NCI-H345 (cell line): ENCODE measurements at places on chromosomes 16 and 17.

GRCh38 chr16:79543219-79543618 is 57.3 kb downstream of the MAF start:
- no peak for DNase-seq

- DNase-seq = peak; percentile 91
Measured at GRCh38 chr16:30628628-30629540, 18.7 kb upstream of the ZNF689 start.

GRCh38 chr17:76524598-76525512 is 12.7 kb downstream of the CYGB start:
- DNase-seq = no peak

DNA sequence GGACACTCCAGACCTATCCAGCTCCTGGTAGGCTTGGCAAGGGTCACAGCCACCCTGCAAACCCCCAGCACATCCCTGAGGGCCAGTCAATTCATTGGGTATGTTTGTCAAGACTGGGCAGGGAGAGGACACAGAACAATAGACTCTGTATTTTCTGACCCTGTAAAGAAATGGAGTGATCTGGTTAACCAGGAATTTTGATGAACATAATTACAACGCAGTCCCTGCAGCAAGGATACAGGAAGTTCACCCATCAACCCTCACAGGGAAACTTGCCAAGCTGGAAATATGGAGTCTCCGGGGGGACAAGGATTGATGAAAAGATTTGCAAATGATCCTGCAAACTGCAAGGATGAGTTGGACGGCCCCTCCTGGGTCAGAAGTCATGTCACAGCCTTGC is 126.1 kb upstream of the RCVRN start:
- DNase-seq = no peak

DNA sequence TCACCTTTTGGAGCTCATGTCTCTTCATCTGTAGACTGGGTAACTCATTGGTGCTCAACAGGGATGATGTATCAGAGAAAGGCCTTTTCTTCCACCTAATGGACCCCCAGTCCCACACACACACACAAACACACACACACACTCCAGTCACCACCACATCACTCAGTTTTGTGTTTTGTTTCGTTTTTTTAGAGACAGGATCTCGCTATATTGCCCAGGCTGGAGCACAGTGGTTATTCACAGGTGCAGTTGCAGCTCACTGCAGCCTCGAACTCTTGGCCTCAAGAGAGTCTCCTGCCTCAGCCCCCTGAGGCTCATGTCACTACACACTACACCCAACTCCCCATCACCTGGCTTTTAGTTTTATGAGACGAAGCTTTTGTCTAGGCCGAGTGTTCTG is 55.6 kb downstream of the SF3B3 start:
- no peak for DNase-seq

DNA sequence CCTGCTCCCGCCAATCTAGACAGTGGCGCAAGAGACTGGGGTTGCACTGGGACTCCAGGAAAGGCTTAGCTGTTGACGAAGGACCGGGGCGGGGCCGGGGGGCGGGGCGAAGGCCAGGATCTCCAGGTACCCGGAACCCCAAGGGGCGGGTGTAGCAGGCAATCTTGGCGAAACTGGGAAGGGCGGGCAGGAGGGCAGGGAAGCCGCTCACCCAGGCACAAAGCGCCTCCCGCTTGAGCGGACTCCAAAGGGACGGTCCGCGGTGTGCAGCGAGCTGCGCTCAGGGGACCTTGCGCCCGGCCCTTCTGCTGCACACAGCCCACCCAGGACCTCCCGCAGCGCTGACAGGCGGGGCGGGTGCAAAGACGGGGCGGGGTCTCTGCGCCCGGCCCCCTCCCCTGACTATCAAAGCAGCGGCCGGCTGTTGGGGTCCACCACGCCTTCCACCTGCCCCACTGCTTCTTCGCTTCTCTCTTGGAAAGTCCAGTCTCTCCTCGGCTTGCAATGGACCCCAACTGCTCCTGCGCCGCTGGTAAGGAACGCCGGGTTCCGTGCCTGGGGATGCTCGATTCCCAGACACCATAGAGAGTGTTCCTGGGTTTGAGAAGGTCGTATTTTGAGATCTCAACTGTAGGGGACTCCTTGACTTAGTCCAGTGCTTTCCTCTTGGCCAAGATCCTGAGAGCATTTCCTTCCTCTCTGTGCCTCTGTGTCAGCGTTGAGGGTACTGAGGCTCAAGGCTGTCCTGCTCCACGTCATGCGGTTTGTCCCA is at the start of gene MT1F:
TSS of gene MT1F (plus strand) at position 405 of the 772 bp plus-strand sequence. CDS start at position 505, 100 bp downstream.
- DNase-seq = peak; percentile 70

DNA sequence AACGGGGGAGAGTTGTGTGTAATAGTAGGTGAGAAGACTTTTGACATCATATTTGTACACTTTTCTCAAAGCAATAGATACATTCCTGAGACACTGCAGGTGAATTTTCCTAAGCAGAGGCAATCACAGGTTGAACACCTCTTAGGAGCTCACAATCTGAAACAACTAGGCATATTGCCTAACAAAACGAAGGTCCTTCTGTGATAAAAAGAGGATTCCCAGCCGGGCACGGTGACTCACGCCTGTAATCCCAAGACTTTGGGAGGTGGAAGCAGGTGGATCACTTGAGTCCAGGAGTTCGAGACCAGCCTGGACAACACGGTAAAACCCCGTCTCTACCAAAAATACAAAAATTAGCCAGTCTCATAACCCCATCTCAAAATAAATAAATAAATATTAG is 17.4 kb downstream of the NXN start:
- no peak for DNase-seq

GRCh38 chr17:28330671-28331070 is 4.6 kb downstream of the IFT20 start:
- DNase-seq = no peak

DNA sequence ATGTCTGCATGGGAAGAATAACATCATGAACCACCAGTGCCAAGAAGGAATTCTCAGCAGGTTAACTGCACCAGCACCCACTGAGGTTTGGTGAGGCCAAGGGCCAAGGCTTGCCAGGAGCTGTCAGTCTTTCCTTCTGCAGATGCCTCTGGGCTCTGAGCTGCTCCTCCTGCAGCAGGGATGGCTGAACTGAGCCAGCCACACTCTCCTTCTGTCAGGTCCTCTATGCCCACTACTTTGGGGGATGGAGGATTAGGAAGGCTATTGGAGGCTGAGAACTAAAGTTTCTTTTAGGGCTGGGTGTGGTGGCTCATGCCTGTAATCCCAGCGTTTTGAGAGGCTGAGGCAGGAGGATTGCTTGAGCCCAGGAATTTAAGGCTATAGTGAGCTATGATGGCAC is 71.6 kb downstream of the PLXDC1 start:
- DNase-seq = no peak

DNA sequence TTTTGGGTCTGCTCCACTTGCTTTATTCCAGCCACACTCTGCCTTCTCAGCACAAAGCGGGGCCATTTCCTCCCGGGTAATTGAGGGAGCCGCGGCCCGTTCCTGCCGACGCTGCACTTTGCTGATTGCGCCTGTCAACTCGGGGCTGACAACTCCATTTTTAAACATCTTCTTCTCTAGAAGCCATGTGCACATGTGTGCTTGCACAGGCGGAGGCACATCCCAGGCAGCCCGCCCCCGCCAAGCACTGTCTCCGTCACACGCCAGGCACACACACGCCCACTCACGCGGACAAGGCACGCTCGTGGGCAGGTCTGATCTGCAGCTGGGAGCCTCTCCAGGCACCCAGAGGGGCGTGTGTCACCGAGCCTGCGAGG is 63.2 kb downstream of the ENGASE start:
- DNase-seq = peak; percentile 35
